Mesothelial cell of epicardium (in vitro differentiated cells): ENCODE measurements at places on chromosomes 3 and 15. TPM values are rescaled to one million over a fixed set of nuclear protein-coding genes. Genes with fewer than 3 reads are reported as not detected.

GRCh38 chr3:32384938-32385337, 6.7 kb upstream of the CMTM7 start:
- no peak overlapping the region for H3K27ac ChIP-seq
- peaks cover 8% of the 10 kb centered on the region for H3K4me1 ChIP-seq
- no peak for DNase-seq
- no peaks in the 10 kb centered on the region for H3K36me3 ChIP-seq

- DNase-seq, result no peak
- no peak overlapping the region for H3K4me3 ChIP-seq
- H3K27ac ChIP-seq, result no peak overlapping the region
- H3K27me3 ChIP-seq, result no peaks in the 10 kb centered on the region
Observed at GRCh38 chr3:128369881-128370642, 96.6 kb downstream of the DNAJB8 start.

- no peak overlapping the region for H3K27ac ChIP-seq
- DNase-seq, result no peak
- H3K4me3 ChIP-seq, result no peak overlapping the region
- peaks cover 30% of the 10 kb centered on the region for H3K4me1 ChIP-seq
Observed at GRCh38 chr3:14836049-14836468, 17.3 kb downstream of the FGD5 start.

Gene PCOLCE2
- 3.8 to 4.6 TPM (median 4.2 TPM) in 3 replicates for total RNA-seq

DNA sequence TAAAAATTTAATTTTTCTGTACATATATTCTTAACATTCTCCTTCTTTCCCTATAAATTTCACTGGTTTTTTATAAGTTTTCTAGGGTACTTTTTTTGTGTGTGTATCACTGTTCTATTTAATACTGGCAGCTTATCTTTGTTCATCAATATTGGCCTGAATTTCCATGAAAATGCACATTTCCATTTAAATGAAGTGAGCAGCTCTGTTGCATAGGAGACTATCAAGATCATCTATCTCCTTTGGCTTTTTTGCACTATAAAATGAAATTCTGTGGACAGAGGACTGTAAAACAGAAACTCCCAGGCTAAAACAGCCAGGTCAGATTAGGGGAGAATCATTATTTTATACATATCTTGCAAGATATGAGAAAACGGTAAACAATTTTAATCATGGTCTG, 277.0 kb upstream of the ARL6 start:
- no peaks in the 10 kb centered on the region for H3K27me3 ChIP-seq
- peaks cover 10% of the 10 kb centered on the region for H3K4me1 ChIP-seq
- H3K36me3 ChIP-seq, result peaks cover 10% of the 10 kb centered on the region
- DNase-seq, result no peak

GRCh38 chr15:86183596-86184491, 104.2 kb downstream of the AGBL1 start:
- peaks cover 30% of the 10 kb centered on the region for H3K4me1 ChIP-seq
- peaks cover 16% of the 10 kb centered on the region for H3K27me3 ChIP-seq
- no peak overlapping the region for H3K4me3 ChIP-seq
- no peak overlapping the region for H3K27ac ChIP-seq
- H3K36me3 ChIP-seq, result no peaks in the 10 kb centered on the region
- no peak for DNase-seq

Gene LZTFL1
- total RNA-seq, result 21.7 to 26.3 TPM (median 22.5 TPM) in 3 replicates

DNA sequence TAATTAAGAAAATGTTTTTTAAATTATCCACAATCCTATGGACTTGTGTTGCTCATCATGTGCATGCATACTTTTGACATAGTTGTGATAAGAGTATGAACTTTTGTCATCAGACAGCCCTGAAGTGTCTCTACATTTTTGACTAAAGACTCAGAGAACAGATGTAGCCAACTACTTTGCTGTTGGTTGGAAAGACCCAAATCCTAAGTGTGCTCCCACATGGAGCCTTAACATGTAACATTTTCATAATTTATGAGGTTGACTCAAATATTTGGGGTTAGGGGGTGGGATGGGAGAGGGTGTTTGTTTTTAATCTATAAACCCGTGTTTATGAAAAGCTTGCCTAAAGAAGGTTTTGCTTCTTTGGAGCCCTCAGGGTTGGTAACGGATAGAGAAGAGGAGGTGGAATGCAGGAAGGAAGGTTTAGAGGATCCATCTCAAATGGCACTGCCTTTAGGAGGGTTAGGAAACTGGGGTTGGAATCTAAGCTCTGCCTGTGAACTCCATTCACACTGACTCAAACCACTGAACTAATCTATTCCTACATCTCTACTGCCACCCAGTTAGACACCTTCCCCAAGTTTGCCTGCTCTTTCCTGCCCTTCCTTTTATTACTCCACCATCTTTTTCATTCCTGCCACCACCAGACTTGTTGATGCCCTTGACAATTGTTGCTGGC, 3.7 kb downstream of the BOC start:
- peaks cover 51% of the 10 kb centered on the region for H3K4me1 ChIP-seq
- H3K36me3 ChIP-seq, result peaks cover 19% of the 10 kb centered on the region
- no peak overlapping the region for H3K4me3 ChIP-seq
- no peak for DNase-seq

Gene FANCD2OS
- not detected in 3 replicates for total RNA-seq

Gene UBXN7
- total RNA-seq, result 109 to 110 TPM (median 110 TPM) in 3 replicates
